ENCODE measurements at places on chromosomes 4 and X.

- no peak for DNase-seq
Measured at GRCh38 chrX:153640736-153641575, 6.0 kb upstream of the DUSP9 start.

- DNase-seq = no peak
Measured at GRCh38 chr4:100289530-100289888, 99.2 kb upstream of the DDIT4L start.

DNA sequence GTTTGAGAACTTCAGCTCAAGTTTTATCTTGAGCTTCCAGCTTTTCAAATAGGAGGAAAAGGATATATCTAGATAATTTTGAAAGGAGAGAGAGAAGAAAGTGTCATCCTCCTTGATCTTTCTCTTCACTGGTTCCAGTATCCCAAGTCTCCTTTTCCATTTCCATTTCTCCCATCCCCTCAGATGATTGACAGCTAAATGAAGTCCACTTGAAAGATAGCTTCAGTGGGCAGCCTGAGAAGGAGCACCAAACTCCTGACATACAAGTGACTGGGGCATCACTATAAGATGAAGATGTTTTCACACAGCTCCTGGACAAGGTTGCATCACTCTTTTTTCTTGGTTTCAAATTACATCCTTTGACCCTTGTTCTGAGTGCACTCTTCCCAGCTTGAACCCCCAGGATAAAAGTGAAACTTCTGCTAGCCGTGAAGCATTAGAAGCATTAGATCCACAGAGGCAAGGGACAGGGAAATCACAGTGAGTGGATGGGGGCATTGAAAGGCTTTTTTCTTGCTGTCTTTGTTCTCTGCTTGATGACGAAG, 17.5 kb upstream of the MAGEA10 start:
- no peak for DNase-seq

- no peak for DNase-seq
Measured at GRCh38 chr4:97498875-97499274, 644.4 kb downstream of the STPG2 start.

GRCh38 chr4:128831531-128832242, 22.2 kb downstream of the JADE1 start:
- DNase-seq = no peak

- DNase-seq = no peak
Measured at GRCh38 chr4:106409901-106410889, 41.6 kb upstream of the GIMD1 start.

DNA sequence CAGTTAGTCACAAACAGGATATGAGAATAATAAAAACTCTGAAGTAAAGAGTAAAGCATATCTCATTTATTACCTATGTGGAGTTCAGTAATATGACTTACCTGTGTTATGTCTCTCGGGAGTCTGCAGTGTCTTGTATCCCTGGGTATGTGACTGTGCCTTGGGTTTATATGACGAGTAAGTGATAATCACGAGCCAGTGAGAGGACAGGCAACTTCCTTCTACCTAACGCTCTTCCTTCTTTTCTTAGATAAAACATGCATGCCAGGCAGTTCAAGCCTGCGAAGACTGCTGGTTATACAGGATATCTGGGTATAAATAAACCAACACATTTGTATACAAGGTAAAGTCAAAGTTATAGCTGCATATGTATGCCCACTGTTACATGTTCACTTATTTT, at the start of gene HPGDS:
TSS of gene HPGDS (minus strand) at position 143 of the 400 bp plus-strand sequence. CDS start 8,207 bp downstream, outside the sequence.
- DNase-seq = no peak

DNA sequence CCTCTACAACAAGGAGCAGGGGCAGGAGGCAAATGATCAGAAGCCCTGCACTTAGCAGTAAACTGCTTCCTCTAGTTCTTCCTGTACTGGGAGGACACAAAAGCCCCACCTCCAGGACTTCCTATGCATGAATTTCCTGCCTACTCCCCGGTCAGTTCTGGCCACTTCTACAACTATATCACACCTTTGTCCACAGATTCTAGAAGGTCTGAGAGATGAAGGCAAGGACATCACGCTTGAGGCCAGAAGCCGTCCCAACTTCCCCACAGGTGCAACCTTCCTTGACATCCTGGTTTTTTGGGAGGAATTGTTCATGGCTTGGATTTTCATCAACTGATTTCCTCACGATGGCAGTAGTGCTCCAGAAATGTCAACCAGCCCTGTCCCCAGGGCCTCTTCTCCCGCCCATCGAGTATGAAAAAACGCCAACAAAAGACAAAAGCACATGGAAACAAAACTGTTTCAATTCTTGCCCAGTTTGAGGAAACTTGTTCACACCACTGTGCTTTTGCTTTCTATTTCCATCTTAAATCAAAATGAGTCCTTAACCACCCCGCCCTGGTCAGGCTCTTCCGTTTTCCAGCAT, 206.5 kb upstream of the STK26 start:
- DNase-seq = peak; percentile 89

GRCh38 chr4:5788144-5788543, 77.1 kb downstream of the EVC start:
- DNase-seq = no peak

DNA sequence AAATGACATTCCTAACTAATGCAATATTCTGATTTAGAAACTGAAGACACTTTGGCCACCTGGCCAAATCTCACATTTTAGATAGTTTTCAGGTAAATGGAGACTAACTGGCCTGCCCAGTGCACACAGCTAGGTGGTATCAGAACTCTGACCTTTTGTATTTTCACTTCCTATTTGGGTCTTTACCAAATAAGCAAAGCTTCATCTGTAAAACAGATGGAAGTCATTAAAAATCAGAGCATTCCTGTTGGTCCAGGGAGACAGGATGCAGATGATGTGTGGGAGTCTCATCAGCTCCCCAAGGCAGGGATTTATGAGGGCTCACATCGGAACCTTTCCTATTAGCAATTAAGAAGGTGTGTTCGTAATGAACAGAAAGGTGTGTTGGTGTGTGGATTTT, 57.7 kb downstream of the ARHGAP10 start:
- no peak for DNase-seq

DNA sequence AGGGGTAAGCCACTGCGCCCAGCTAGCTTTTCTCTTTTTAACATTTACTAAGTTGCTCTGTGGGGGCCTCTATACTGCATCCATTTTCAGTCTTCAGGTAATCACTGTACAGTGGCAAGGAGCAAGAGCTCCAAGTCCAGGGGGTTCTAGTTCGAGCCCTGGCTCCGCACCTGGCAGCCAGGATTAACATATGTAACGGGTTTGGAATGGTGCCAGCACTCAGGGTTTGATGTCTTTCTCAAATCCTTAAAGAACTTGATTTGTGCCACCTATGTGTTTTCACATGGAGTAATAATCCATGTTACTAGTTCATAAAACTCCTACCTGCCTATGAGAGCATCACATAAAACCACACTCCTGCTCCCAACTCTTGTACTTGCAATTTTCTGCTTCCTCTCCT, 4.5 kb downstream of the GRPEL1 start:
- DNase-seq = no peak

DNA sequence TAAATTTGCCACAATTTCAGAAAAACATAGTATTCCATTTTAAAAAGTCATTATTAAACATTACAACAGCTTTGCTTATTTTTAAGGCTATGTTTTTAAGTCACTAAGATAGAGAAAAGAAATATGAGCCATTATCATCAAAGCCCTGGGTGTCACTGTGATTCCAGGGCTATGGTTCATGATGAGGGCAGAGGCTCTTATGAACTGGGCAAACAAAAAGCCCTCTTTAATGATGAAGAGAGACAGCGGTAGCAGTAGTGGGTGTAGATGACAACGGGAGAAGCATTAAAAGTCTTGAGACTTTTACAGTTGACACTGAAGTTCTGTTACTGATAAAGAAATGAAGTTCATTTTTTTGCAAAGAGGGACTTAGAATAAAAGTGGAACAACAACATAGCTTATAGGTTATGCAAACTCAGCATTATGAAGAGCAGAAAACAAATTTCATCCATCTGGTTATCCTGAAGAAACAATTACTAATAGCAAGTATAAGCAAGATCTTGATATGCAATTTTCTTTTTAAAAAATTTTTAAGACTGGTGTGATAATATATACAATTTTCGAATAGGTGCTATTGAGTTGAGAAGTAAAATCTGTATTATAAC, 202.7 kb upstream of the ETNPPL start:
- DNase-seq = no peak

DNA sequence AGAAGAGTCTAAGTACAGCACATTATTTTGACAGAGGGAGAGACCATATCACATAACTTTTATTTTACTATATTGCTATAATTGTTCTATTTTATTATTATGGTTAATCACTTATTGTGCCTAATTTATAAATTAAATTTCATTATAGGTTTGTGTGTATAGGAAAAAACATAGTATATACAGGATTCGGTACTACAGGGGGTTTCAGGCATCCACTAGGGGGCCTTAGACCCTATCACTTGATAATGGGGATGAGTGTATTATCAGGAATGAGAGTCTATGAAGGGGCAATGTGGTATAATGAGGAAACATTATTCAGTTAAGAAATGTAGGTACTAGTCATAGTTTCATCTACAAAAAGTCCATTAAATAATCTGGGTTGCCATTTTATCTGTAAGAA, 833.1 kb downstream of the C4orf33 start:
- no peak for DNase-seq

DNA sequence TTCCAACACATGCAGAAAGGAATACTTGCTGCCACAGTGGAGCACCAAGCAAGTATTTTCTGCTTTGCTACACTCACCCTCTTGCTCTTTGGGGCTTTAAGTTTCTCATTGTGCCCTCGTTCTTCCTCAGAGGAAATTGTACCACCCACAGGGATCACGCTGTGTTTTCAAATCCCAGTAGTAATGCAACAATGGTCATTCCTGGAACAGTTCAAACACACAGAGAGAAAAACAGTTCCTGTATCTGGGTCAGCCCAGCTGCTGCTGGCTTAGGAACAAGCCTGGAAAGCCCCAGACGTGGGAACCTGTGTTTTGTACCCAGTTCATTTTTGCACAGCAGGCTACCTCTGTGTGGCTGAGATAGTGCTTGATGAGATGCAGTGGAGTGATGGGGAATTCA, 907.8 kb downstream of the STPG2 start:
- no peak for DNase-seq

- no peak for DNase-seq
Measured at GRCh38 chr4:12409507-12410190, 981.0 kb upstream of the HS3ST1 start.

- DNase-seq = no peak
Measured at GRCh38 chr4:52507774-52508173, 151.3 kb downstream of the USP46 start.

GRCh38 chrX:111254896-111255693, 15.2 kb downstream of the CAPN6 start:
- DNase-seq = no peak

- no peak for DNase-seq
Measured at GRCh38 chr4:13852411-13852810, 224.9 kb upstream of the BOD1L1 start.

- DNase-seq = no peak
Measured at GRCh38 chrX:41116948-41117347, 31.7 kb downstream of the USP9X start.

- DNase-seq = no peak
Measured at GRCh38 chrX:17425551-17425950, 50.6 kb downstream of the NHS start.

DNA sequence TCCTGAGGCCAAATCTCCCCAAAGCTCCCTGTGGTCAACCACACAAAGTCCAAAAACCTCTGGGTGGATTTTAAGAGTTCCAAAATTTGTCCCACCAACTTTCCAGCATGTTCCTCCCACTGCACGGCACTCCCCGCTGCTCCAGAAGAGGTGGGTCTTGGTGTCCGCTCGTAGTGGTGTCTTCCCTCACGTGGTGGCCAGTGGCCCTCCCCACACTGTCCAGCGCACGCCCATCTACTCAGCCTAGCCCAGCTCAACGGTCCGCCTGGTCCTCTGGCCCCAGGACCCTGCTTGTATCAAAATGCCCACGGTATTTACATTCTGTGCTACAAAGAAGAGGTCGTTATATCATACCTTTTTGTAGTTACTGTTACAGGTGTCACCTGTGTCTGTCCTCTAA, 83.5 kb downstream of the NSUN7 start:
- no peak for DNase-seq

DNA sequence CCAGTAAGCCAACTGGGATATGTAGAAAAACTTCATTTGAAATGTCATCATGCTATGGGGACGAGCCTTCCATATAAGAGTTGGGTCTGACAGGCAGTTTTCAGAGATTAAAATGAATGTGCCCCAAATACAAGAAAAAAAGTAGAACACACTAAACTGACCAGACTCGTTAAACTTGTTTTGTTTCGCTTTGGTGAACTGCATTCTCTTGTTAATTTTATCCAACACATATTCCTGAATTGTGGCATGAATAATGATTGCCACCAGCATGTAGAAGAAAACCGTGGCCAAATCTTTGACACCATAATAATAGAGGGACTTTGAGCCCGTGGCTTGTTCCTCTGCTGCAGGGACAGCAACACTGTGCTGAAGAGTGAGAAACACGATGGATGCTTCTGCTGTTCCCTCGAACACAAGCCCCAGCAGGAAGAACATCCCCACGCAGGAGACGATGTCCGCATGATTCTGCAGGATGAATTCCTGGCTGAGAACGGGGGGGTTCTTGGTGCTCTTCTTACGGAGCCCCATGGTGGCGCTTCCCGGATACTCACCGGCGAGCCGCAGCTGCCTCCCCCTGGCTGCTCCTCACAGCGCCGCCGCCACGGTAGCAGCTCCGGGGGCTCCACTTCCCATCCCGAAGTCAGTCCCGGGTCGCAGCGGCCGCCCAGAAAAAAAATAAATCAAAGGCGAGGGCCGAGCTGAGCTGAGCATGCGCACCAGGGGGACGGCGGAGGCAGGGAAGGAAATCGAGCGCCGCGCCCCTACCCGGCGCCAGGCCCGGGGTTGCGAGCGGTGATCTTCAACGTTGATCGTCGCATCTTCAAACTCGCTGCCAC, at the start of gene TRAM1L1:
TSS of gene TRAM1L1 (minus strand) at position 711 of the 836 bp plus-strand sequence. CDS start at position 528, 183 bp downstream.
- no peak for DNase-seq

DNA sequence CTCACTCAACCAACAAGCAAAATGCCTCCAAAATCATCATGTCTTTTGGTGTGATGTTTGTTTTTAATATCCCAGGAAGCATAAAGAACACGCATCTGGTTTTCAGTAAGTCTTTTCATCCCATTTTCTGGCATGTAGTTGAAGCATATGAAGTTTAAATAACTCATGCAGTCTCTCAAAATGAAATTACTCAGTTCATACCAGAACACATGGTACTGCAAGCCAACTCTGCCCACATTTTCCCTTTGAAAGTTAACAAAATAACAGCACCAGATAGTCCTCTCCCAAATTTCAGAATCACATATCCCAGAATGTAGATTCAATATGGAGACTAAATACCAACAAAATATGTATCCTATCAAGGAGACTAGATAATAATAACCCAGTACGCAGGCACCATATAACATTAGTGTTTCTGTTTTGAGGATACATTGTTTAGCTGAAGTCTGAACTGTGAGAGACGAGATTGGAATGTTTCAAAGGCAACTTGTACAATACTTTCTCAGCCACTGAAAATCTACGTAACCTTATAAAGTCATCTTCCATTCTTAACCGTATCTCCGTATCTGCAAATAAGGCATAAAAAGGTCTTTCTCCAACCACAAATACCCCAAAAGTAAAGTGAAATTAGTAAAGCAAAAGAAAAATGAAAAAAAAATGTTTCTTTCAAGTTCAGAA, 23.1 kb downstream of the CORIN start:
- DNase-seq = no peak
